ENCODE measurements at places on chromosomes 12 and 14. TPM values are rescaled to one million over a fixed set of nuclear protein-coding genes. Genes with fewer than 3 reads are reported as not detected.

TXNDC16 gene
- total RNA-seq = 1.7 TPM

CABP1 gene
- 0.19 TPM for total RNA-seq

REP15 gene
- total RNA-seq = 2.1 TPM

LRIG3 gene
- total RNA-seq = 96.0 TPM

SLC6A15 gene
- total RNA-seq = 14.0 TPM

MMP19 gene
- 4.7 TPM for total RNA-seq

HOXC6 gene
- total RNA-seq = not detected

DNA sequence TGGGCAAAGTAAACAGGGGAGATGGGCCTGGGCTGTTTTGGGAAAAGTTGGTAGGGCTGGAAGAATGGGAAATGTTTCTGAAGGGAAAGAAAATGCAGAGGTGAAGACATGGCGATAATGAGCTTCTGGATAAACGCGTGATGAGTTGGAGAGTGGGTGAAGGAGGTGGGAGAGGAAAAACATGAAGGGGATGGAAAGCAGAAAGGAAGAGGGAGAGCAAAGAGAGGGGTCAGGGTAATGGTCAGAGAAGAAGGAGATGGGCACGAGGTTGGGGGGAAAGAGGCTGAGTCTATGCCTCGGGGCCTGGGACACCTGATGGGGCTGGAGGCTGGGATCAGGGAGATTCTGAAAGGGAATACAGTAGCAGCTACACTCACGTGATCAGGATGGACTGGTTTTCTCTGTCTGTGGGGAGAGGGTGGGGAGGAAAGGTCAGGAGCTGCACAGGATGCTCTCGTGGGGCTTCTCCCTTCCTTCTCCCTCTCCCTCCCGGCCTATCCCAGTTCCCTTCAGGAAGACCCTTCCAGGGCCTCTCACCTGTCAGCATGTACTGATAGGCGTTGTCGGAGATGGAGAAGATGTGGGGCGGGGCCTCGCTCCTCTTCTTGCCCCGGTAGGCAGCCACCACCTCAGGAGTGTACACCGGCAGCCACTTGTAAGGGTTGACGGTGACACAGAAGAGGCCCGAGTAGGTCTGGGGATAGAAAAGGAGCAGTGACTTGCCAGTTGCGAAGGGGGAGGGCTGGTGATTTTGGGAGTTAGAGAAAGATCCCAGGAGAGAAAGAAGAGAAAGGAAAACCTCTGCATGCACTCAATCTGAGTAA, 3.1 kb downstream of the MYH7 start:
- no peak for DNase-seq

- DNase-seq = no peak
These were observed 466.5 kb downstream of the APAF1 start for GRCh38 chr12:99111600-99111999.

- DNase-seq = no peak
These were observed 1.2 kb downstream of the ADAMTS20 start for GRCh38 chr12:43550831-43551271.

GRCh38 chr14:59919570-59920377, at the start of gene LRRC9:
Gene LRRC9 (plus strand): TSS chr14:59920144.
- peak; percentile 0 for DNase-seq

GRCh38 chr12:105616971-105617540, 286.6 kb downstream of the C12orf75 start:
- peak; percentile 80 for DNase-seq

DNA sequence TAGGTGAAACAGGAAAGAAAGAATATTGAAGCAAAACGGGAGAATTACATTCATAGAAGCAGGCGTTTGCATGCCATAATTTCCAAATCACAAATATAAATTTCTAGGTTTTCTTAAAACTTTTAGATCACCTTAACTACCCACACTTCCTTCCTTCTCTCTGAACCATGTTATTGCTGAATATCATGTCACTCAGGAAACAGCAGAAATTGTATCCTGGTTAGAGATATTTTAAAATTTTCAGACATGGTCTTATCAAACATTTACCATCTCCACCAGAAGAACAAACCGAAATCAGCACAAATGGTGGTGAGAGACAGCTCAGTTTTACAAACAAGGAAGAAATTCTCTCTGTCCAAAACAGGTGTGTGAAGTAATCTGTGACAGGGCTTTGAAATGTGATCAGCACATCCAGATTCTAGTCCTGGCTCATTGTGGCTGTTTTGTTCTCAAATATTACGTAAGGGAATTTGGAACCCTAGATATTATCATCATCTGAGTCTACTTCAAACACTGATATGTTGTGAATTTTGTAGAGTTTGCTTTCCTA, 16.3 kb downstream of the TESPA1 start:
- no peak for DNase-seq

GRCh38 chr14:35414365-35414764, 9.8 kb upstream of the NFKBIA start:
- DNase-seq = peak; percentile 47

DNA sequence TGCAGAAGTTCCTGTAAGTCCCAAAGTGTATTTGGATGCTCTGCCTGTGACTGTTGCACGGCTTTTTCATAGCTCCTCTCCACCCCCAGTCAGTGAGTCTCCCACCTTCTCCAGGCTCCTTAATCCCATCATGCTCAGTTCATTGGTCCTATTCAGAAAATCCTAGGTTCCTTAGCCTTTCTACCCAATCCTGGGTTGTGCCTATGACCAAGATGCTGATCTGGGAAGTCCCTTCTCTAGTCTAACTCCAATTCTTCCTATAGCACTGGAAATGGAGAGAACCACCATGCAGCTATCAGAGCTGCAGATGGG, 7.7 kb downstream of the CISTR start:
- no peak for DNase-seq

- no peak for DNase-seq
These were observed 192.8 kb downstream of the GRIN2B start for GRCh38 chr12:13788626-13789025.

DNA sequence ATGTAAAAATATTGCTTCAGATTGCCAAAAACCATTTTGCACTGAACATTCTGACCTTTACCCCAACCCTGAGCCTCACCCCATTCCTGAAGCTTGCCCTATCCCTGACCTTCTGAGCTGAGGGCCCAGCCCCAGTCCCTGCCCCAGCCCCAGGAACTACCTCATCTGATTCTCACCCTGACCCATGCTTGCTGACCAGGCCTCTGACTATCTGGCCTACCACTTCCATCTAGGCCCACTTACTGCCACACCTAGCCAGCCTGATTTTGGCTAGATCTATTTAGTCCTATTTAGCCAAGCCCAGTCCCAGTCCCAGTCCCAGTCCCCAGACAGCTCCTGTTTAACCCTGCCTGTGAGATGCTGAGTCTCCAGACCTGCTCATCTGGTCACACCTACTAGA, 33.6 kb downstream of the OR10P1 start:
- no peak for DNase-seq

DNA sequence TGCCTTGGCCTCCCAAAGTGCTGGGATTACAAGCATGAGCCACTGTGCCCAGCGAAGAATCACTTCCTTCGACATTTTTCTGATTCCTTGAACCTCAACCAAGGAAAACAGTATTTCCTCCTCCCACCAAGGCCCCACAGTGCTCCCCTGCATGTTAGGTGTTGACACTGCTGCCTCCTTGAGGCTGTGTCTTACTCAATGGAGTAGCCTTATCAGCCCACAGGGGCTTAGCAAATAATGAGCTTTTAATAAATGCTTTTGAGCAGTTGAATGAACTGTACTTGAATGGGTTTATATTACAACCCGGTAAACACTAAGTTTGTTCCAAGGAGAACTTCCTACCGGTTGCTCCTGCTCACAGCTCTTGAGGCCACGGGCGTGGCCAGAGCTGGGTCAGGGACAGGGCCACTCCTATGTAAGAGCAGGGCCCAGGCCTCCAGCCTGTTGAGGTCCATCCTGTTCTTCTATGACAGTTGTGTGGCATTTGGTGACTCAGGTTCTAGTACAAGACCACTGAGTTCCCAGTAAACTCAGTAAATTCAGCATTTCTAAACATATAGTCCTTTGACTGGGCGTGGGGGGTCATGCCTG, 36.8 kb upstream of the TUBA1A start:
- DNase-seq = peak; percentile 59

GRCh38 chr12:52090291-52090690, 10.8 kb downstream of the SMIM41 start:
- DNase-seq = no peak

Data from astrocyte (in vitro differentiated cells and primary cell).